CD4-positive, alpha-beta T cell treated with Interleukin-15 for 4 hours (primary cell): ENCODE measurements at places on chromosomes 4 and X.
A peak's percentile ranks its signal among the peaks of the same experiment; 100 is the strongest.

- DNase-seq, result no peak
Observed at GRCh38 chr4:114252499-114252898, 273.1 kb upstream of the ARSJ start.

- no peak for DNase-seq
Observed at GRCh38 chr4:104868533-104868932, 278.1 kb upstream of the TET2 start.

- DNase-seq, result no peak
Observed at GRCh38 chrX:70916754-70917153, 8.2 kb upstream of the TEX11 start.

GRCh38 chrX:7266288-7266687, 118.3 kb upstream of the PUDP start:
- no peak for DNase-seq

DNA sequence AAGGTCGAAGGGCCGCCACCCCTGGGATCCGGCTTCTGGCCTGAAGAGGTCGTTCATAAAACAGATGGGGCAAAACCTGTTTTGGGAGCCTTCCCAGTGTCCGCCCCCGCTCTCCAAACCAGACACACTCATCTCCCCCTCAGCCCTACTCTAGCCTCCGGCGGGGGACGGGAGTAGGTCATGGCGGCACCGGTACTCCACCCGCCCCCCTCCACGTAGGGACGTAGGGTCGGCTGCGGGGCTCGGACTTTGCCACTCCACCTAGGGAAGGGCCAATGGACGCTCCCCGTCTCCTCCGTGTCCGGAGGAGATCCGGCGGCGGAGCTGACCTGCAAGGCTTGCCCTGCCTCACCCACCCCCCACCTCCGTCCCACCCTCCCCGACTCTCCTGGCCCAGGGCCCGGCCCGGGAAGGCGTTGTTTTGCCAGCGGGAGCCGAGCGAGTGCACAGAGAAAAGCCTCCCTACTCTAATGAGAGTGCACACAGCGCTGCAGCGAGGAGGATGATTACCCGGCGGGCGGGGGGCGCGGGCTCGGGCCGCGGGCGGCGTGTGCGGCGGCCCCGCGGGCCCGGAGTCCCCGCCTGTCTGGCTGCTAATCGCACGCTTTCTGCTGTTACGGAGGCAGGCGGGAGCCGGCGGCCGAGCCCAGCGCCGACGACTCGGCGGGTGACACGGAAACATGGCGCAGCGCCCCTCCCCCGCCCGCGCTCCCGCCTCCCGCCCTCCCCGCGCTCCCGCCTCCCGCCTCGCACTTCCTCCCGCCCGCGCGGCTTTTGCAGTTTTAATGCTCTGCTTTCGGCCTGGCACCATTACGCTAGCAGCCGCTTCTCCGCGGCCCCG, 8.3 kb upstream of the BCOR start:
- peak; percentile 61 for DNase-seq

DNA sequence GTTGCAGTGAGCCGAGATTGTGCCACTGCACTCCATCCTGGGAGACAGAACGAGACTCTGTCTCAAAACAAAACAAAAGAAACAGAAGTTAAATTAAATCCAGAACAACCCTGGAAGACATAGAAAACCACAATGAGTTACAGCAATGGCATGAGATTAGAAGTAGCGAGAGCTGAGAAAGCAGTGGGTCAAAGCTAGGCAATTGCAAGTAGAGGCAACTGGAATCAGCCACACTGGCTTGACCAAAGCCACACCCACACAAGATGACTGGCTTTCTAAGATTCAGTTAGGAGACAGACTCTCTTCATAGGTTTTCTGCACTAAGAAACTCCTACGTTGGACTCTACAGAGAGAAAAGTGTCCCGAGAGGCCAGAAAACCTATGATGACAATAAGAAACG, 443.0 kb downstream of the GPM6A start:
- no peak for DNase-seq
